Liver (tissue), 10 donors: ENCODE measurements at places on chromosomes 1 and 21. TPM values are rescaled to one million over a fixed set of nuclear protein-coding genes. Genes with fewer than 3 reads are reported as not detected.

Gene C1orf210
- 0.80 TPM for polyA plus RNA-seq

Gene CR1
- 0.78 TPM for polyA plus RNA-seq

Gene USP25
- polyA plus RNA-seq, result 6.2 TPM

Gene TSPAN2
- polyA plus RNA-seq, result 0.13 TPM

Gene PLEKHA6
- polyA plus RNA-seq, result 8.5 TPM

Gene ARHGAP30
- polyA plus RNA-seq, result 1.2 TPM

Gene ARMH1
- polyA plus RNA-seq, result 2.2 TPM

Gene LCE1C
- not detected for polyA plus RNA-seq
